ENCODE measurements at places on chromosomes 1 and 21.

GRCh38 chr1:192783791-192784190 is 25.0 kb upstream of the RGS2 start:
- no peak for DNase-seq

DNA sequence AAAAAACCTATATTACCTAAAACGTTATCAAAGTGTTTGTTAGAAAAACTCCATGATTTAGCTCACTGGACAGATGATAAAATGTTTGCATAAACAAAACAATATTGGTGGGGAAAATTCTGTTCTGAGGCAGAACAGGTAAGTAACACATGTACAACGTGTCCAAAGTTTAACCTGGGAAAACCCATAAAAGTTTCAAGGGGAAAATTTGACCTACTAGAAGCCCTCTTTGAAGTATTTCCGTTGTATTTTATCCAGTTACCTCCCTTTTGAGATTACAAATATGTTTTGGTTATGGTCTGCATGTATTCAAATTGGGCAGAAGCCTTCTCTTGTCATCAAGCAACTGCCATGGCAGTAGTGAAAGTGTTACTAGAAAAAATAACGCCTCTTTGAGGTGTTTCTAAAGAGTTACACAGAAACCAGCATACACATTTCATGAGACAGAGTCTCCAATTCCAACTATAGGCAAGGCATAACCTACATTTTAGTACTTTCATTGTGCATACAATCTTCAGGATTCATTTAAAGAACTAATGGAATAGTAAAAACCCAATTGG is 58.0 kb upstream of the PDC start:
- no peak for DNase-seq

DNA sequence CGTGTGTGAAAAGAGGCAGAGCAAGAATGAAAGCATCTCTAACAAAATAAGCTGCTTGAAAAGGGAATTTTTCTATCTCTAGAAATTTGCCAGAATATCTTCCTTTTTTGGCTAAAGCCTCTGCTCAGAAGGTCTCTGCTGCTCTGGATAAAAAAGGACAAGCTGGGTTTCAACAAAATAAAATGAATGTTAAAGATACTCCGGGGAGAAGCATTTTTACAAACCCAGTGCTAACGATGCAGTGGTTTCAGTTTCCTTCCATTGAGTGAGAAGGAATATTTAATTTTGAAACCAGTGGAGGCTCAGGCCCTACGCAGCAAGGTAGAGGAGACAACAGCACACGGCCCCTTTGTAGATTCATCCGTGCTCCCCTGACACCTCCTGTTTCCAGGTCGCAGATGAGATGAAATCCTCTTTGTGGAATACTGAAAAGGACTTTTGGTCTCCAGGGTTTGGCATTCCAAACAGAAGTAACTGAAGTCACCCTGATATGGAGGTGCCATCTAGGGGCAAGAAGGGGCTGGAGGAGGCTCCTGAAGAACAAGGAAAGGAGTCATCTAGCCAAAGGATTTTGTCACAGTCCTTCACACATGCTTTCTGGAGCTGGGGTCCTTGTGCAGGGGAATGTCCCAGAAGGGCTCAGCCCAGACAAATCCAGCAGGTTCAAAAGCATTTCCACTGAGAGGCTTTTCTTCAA is 65.7 kb upstream of the SYT6 start:
- no peak for DNase-seq

DNA sequence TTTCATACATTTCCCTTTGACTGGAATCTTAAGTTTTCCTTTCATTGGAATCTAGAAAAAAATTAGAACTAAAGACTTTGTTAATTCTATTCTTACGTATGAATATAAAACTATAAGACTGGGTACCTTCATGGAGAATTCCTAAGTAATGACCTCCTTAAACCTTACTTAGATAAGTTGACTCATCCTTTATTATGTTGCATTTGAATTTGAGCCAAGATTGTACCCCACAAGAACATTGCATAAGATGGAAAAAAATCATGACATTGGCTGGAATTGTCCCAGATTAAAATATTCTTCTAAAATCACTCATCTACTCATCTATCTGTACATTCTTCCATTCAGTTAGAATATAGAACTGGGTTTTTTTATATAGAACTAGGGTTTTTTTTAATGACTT is 137.4 kb downstream of the C1orf21 start:
- DNase-seq = no peak

DNA sequence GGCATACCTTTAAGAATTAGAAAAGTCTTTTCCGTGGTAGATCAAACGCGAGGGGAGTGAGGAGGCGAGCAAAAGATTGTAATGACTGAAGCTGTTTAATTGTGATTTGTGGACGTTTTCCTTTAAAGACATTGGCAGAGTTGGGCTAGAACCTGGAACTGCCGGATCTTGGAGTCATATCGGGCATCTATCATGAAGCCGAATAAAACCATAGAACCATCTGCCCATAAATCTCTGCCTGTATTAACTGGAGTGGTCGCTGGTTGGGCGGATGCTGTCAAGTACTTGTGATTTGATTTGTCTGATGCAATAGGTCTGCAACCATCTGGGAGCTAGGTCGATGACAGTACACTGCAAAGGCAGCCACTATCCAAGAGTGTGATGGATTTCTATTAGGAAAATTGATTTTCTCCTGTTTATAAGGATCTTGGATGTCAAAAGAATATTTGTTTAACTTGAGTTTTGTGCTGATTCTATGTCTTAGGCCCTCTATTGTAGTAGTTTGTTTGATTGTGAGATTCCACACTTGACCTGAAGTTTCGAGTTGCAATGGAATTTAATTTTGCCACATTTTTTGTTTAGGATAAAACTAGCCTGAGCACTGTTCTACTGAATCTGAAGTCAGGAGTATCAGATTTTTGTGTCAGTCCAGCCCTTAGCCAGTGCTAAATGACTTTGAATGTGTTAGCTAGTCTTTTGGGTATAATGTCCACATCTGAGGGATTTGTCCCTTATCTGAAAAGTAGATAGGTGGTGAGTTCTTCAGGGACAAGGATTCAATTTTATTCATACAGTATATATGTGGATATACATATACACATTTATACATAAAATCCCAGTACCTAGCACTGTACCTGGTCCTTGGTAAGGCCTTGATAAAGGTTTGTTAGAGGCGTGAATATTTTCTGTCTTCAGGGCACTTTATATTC is 1.2 kb downstream of the SARS1 start:
- DNase-seq = peak; percentile 27

DNA sequence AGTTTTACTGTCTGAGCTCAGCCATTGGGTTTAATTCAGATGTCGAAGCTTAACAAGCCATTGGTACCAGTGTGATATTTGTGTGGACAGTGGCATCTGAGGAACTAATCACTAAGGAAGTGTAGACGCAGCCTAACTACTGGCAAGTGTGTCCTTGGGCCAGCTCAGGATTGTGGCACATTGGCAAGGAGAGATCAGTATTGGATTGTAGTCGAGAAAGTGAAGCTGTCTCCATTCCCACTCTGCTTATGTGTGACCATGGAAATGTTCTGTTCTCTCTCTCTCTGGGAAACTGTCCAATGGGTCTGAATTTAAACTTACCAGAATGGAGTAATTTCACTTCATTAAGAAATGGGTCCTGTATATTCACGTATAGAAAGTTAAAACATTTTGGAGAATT is 112.2 kb downstream of the ITSN1 start:
- DNase-seq = no peak

DNA sequence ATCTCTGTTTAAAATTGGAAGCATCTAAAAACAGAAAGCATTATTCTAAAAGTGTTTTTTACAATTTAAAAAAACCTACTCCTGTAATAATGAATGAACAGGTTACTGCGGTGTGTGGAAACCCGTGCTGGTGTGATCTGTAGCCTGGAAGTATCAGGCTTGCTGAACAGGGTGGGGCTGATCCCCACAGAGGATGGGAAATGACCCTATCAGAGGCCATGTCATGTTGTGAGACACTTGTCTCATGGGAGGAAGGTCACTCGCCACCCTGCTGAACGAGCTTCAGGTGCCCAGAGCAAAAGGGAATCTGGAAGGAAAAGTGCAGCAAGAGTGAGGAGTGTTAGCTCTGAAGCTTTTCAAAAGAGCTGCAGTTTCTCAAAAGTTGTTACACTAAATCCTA is 320.7 kb downstream of the RRAGC start:
- no peak for DNase-seq

DNA sequence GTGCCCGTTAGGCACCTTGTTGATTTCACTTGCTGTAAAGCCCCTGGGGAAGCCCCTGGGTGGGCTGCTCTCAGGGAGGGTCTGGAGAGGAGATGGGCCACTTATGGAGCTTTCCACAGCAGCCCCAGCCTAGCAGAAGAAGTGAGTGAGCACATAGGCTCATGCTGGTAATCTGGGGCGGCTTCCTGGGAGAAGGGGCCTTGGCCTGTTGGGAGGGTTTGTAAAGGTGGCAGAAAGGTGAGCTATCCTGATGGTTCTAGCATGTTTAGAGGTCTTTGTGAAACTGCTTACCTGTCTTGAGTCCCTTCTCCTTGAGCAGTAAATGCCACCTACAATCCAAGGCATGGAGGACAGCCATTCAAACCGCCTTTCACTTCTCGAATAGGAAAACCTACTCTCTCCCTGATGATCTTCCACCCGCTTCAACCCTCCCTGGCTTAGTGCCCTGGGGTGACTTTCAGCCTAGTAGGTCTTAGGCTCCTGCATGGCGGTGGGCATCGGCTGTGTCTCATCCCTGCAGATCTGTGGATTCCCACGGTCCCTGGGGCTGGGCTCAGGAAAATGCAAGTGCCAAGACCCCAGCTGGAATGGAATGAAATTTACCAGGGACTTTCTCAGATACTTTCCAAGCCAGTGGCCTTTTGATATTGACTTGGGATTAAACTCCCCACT is 87.6 kb upstream of the SELENON start:
- DNase-seq = no peak

All from stimulated activated CD4-positive, alpha-beta T cell treated with anti-CD3 and anti-CD28 coated beads, TNF-alpha, amount 100 ng/mL, for 24 hours (primary cell).